A673 (cell line): ENCODE measurements at places on chromosomes 16 and 17.

GRCh38 chr16:82882982-82883835 lies 256.4 kb downstream of the CDH13 start:
- no peak for DNase-seq

GRCh38 chr17:46764709-46765401 lies 53.6 kb downstream of the WNT3 start:
- no peak for DNase-seq

GRCh38 chr17:60390925-60391470 lies 935 bp downstream of the USP32 start:
- DNase-seq = peak; percentile 42

DNA sequence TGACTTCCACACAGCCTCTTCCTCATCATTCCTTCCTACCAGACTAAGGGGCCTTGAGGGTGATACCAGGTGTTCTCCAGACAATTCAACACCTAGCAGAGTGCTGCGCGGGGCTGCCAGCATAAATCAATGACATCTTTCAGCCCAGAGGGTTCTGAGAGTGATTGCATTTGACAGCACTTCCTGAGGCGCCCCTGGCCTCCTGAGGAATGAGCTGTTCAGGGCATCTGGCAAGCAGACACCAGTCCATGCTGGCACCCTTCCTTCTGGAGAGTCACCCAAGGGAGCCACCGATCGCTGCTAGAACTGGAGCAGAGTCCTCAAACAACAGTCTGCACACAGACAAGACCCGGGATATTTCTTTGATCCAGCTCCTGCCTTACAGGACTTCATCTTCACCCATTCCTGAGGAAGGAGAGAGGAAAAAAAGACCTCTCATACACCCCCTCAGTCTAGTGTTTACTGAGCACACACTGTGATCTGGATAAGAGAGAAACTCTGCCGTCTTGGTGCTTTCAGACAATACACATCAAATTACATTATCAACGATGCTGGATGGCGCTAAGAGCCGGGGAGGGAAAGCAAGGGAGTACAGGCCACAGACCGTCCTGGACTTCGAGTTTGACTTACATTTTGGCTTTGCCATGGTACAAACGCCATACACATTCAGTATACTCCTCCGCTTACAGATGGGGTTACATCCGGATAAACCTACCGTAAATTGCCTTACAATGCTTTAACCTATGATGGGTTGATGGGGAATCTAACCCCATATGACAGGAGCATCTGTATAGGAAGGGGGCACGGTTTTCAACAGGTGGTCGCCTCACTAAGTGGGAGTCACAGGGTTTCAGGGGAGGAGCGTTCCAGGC lies 23.0 kb downstream of the NPTX1 start:
- DNase-seq = no peak

DNA sequence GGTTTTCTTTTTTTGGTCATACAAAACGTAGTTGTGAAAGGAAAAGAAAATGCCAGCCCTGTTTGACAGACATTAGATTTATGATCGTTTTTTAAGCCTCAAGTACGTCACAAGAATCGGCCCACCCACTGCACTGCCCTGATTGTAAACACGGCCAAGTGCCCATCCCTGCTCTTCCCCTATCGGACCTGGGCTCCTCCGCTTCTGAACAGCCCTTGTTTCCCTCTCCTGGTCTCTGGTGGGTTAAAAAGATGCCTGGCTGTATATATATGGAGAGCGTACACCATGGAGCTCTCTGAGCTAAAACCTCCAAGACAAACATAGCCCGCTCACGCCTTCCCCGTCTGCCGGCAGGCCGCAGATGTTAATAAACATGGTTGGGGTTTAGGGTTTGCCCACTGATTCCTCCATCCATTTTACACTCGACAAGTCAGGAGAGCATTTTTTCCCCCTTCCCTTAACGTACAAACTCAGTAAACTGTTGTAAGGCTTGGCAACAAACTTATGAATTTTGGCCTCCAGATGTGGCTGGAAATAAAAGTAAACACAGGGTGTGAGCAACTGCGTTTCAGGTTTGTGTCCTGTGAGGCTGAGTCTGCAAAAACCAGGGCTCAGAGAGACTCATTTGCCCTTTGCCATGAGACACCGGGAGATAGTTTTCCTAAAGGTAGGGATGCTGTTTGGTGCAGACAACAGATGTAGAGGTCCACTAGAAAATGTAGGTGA lies 325.9 kb downstream of the SOX9 start:
- no peak for DNase-seq
